ENCODE measurements at places on chromosomes 5 and 9.
A peak's percentile ranks its signal among the peaks of the same experiment; 100 is the strongest.

DNA sequence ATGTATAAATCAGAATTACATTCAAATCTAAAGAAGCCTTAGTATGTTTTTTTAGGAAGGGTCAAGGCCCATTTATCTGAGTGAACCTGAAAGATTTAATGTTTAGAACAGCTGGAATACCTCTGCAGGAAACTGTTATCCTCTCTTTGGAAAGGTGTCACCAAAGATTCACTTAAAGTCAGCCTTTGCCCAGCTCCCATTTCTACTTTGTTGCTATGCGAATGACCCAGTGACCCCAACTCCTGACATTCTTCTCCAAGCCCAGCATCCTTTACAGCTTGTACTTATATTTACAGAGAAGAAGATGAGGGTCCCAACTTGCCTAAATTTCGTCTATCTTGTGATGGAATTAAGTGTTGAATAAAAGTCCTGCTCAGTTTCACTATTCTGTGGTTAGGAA lies 1198.6 kb downstream of the CDH12 start:
- peak; percentile 65 for DNase-seq

DNA sequence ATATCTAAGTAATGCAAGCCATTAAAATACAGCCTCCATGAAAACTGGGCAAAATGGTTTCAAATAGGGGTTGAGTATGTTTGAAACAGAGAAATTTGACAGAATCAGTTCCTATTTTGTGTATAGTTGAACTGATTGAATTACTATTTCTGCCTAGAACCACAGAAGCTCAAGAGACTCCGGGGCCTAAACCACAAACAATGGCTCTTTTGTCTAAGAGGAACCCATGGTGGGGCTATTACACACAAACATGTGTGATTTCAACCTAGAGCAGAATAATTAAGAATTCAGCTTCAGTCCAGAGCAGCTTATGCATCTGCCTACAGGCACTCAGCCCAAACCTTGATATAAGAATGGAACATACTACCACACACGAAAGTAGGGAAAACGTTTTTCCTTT lies 171.2 kb upstream of the MPDZ start:
- DNase-seq, result no peak

GRCh38 chr9:96565671-96566497 lies 53.8 kb downstream of the CDC14B start:
- DNase-seq, result no peak

DNA sequence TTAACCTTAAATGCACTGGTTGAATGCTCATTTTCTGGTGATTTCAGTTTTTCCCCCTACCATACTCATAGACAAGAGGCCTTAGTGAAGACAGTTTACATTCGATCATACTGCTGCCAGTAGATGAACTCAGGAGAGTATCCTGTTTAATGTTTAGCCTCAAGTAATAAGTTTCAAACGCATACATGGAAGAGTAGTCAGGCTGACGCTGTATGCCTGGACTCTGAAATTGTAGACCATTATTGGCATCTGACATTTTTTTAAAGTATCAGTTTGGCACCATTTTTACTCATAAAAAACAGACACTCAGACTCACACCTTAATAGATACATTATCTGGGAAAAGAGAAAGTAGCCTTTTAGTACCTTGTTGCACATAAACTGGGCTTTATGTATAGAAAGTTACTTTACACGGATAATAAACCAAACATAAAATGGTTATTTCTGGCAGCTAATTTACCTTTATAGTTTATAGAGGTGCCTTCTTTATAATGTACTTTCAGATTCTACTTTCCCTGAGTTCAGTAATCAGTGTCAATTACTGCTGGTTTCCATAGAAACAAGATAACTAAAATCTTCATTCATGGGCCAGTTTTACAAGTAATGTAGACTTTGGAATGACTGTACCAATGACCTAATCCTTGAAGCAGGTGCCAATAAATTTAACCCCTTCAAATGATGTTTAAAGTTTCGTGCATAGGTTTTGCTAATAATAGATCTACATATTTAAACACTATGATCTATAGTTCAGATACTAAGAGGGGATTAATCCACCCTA lies 183.8 kb upstream of the ITGA1 start:
- no peak for DNase-seq

DNA sequence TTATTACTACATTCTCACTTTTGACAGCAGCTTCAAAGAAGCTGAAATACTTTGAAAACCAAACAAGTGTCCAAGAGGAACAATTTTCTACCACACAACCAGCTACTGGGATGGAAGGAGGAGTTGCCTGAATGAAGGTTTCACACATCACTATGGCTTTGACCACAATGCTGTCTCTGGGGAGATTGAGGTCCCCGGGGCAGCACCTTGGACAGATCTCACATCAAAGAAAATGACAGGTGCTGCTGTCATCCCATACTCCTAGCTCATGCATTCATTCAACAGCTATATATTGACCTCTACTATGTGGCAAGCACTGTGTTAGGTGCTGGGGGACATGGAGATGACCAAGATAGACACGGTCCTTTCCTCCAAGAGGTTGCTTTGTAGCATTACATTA lies 233.2 kb upstream of the RASEF start:
- no peak for DNase-seq

DNA sequence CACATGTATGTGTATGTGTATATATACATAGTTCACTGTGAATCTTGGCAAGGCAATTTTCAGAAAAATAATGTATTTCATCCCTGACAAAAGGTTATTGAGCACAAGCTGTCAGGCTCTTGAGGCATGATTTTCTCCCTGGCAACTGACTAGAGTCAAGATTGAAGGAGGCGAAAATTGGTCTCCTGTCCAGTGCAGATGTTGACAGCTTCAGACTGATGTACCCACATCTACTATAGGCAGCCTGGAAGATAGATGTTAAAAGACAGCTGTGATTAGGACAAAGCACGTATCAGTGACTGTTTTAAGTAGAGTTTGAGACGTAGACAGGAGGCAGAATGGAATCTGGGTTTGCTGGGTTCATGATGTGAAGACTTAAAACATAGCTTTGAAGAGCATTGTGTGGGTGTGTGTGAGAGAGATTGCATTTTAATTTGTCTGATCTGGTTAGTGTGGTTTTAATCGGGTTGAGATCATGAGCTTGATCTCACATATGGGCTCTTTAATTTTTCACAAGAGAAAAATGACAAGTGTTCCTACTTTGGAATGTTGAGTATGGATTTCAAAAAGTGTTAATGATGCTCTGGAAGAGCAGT lies 39.1 kb downstream of the CTNNA1 start:
- no peak for DNase-seq

- no peak for DNase-seq
Observed at GRCh38 chr5:79809743-79810142, 120.1 kb downstream of the CMYA5 start.

- no peak for DNase-seq
Observed at GRCh38 chr9:100725371-100725770, 147.5 kb downstream of the CAVIN4 start.

DNA sequence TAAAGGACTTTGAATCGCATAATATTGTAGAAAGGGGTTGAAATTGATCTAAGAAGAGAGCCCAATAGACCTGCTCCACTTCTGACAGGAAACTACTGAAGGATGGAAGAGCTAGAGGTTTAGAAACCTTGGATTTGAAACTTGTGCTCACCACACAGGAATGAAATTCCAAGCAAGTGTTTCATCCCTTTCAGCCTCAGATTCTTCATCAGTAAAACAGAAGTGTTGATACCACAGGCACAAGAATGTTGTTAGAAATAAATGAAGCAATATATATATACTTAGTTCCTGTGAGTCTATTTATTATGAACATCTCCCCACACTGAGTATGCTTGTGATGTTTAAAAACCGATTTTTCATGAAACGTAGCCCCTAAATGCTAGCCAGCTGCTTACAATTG lies 43.8 kb downstream of the PRRC1 start:
- DNase-seq, result no peak

GRCh38 chr9:89234205-89235067 lies 55.8 kb upstream of the SHC3 start:
- no peak for DNase-seq

DNA sequence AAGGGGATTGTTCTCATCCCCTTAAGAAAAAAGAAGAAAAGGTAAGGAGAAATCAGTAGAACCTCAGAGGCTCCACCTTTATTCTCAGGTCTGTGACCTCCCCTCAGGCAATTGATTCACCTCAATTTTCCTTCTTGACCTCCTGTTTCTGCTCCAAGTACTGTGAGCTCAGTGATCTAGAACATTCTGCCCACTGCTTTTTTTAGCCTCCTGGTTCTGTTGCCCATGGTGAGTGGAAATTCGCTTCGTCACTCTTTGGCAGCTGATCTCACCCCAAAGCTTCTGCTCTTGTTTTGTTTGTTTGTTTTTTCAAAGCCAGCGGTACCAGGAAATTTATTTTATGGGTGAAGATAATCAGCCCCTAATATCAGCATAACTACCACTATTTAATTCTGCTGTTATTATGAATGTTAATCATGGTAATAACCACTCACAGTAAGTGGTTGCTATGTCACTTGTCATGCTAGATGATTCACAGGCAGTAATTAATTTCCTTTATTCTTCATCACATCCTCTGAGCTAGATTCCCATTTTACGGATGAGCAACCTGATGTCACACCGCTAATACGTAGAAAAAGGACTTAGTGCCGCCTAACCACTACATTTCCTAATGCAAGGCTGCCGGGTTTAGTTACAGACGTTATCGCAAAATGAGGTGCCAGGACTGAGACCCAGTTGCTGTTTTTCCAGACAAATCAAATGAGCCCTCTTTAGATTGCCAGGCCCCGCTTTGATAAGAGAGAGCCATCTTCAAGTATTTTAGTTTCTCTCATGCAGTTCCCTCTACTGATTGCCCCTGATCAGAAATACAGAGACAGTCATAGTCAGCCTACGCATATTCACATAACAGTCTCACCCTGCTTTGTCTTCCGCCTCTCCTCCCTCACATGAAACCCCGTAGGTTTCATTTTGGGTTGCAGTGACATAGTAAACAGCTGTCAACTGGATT lies 78.2 kb downstream of the CYFIP2 start:
- no peak for DNase-seq

DNA sequence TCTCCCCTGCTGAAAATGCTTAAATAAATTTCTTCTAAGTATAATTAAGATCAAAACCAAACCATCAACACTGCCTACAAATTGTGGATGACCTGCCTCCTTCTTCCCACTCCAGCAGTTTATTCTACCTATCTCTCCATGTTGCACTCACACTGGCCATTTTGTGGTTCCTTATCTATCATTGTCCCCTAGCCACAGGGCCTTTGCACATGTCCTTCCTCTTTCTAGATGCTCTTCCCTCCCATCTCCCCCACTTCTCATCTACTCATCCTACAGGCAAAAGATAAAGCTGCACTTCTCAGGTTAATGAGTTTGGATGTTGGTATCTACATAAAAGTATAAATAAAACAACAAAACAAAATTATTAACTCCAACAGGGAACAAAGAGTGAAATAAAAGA lies 70.6 kb upstream of the CCNG1 start:
- DNase-seq, result no peak

GRCh38 chr9:136051837-136052471 lies 43.1 kb downstream of the NACC2 start:
- DNase-seq, result peak; percentile 82

GRCh38 chr5:168817591-168817990 lies 238.4 kb upstream of the PANK3 start:
- no peak for DNase-seq

DNA sequence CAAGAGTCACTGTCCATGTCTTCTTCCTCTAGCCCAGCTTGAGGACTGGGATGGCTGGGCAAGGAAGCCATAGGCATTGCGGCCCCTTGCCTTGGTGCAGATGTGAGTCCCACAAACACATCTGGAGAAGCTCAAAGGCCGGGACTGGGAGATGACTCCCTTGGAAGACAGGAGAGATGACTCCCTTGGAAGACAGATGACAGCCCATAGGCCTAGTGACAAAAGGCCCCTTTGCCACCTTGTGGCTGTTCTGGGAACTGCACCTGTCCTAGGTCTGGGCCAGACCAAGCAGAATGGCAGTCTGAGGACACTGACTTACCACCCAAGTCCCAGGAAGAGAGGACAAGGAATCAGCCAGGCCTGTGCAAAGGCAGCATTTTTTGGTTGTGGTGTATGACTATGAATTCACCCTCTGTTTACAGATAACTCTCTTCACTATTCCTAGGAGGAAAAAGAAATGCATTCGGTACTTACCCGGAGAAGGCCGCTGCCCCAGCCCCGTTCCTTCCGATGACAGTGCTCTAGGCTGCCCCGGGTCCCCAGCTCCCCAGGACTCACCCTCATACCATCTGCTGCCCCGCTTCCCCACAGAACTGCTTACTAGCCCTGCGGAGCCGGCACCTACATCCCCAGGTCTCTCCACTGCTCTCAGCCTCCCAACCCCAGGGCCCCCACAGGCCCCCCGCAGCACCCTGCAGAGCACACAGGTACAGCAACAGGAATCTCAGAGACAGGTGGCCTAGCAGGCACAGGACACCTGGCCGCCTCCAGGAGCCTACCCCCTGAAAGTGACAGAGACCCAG lies 30.8 kb downstream of the SKP1 start:
- DNase-seq, result peak; percentile 64

GRCh38 chr5:100165309-100165708 lies 369.9 kb upstream of the FAM174A start:
- no peak for DNase-seq

DNA sequence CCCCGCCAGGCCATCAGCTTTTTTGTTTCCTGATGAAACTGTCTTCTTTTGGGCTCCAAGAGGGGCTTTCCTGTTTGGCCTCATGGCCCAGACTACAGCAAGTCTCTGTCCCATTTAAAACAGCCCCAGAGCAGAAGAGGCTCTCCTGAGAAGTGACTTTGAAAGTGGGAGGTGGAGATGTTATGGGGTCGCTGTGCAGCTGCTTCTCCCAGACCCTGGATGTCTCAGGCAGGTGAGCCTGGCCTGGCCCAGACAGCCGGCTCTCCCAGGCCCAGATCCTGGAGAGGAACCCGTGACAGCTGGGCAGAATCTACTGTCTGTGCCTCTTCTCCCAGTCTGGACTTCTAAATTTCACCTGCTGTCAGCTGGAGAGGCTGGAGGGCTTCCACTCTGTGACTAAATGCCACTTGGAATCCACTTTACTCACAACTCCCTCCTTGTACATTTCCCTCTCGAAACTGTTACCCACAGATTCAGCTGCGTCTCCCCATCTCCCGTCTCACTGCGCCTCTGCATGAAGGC lies 20.6 kb downstream of the FAM78A start:
- DNase-seq, result no peak

- DNase-seq, result no peak
Observed at GRCh38 chr9:4517274-4517673, 27.0 kb downstream of the SLC1A1 start.

- DNase-seq, result no peak
Observed at GRCh38 chr9:114930056-114930812, at the start of gene TNFSF8. Gene TNFSF8, minus strand, starts transcription at chr9:114930591. Its CDS starts 288 bp downstream, at chr9:114930303.

- peak; percentile 33 for DNase-seq
Observed at GRCh38 chr5:146130440-146131045, 25.2 kb upstream of the PLAC8L1 start.

DNA sequence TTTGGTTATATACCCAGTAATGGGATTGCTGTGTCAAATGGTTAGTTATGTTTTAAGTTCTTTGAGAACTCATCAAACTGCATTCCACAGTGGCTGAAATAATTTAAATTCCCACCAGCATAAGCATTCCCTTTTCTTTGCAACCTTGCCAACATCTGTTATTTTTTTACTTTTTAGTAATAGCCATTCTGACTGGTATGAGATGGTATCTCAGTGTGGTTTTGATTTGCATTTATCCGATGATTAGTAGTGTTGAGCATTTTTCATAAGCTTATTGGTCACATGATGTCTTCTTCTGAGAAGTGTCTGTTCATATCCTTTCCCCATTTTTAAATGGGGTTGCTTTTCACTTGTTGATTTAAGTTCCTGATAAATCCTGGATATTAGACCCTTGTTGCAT lies 435.7 kb upstream of the RIOK2 start:
- no peak for DNase-seq

GRCh38 chr9:116288658-116289057 lies 135.1 kb downstream of the PAPPA start:
- no peak for DNase-seq
